ENCODE measurements at places on chromosomes 2 and 18.

DNA sequence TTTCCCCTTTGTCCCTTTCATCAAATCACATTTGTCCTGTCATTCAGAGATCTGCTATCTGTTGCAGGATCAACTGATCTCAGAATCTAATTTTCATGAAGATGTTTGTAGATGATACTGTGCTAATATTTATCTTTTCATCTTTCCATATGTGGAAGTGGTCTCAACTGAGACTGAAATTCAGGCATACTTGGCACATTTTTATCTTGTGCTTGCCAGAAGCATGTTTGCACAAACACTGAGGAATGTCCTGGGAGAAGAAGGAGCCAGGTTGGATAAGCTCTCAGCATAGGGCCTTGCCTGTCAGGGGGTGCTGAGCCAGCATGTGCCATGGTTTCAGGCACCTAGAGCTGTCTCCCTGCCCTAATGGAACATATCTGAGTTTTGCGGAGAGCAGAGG is 24.5 kb upstream of the MMADHC start:
- DNase-seq, result no peak

DNA sequence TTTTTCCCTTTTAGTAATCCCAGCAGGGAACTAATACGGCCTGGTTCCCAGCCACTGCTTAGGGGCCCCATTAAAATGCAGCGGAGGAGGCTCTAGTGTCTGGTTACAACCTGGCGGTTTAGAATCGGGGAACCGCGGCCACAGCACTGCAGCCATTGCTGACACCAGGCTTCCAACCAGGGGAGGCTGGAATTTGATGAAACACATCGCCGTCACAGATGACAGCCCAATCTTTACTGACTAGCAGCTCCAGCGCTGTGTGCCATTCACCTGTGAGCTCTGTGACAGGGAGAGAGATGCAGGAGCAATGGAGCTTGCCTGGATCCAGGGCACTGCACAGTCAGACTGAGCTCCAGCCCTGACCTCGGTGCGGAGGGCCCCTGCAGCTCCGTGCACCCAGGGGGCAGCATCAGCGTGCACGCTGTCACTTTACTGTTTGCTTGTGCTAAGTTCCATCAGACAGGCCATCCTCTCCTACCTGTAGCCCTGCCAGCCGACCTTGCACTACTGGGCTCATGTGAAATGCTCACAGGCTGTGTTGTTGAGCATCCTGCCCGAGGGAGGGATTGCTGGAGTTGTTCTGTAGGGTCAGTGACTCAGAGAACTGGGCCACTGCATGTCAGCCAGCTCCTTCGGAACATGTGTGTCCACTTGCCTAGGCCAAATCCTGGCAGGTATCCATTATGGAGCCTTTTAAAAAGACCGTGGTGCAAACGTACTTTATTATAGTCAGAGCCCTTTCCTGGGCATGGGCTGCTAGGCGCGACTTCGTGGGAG is 203.5 kb downstream of the SEPTIN10 start:
- no peak for DNase-seq

DNA sequence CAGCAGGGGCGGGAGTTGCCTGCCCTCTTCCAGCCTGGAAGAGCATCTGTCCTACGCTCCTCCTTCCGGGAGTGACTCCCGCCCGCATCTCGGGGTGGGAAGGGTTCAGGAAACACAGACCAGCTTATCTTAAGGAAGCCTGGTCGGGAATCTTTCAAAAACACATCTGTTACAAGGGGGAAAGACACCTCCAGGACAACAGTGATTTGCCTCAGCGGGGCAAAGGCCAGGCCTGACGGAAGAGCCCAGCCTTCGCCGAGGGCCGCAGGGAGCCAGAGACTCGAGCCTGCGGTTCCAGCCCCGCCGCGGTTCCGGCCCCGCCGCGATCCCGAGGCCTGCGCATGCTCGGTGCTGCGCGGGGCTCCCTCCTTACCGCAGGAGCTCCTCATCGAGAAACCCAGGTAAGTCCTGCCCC is 38.1 kb upstream of the TGIF1 start:
- DNase-seq, result peak; percentile 11

GRCh38 chr2:58291726-58292438 is 50.8 kb upstream of the FANCL start:
- DNase-seq, result no peak

- DNase-seq, result no peak
These were observed 934 bp downstream of the ZNF804A start for GRCh38 chr2:184599054-184599871.

- no peak for DNase-seq
These were observed 39.4 kb upstream of the RND3 start for GRCh38 chr2:150526827-150527226.

DNA sequence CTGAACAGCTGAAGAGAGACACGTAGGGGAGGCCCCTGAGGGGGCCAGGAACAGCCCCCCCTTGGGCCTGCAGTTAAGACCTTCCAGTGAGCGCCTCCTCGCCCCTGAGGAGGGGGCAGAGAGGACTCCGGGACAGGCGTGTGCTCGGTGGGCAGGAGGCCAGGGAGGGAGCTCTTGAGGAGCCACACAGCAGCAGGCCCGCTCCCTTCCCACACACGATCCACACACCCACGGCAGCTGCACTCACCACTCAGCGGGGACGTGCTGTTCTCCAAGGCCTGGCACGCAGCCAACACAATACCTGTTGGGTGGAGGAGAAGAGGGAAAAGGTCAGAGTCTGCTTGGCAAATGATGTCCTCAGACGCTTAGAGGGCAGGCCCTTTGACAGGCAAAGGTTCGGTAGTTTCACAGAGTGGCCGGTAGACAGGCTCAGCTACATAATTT is 39.0 kb downstream of the TGFA start:
- no peak for DNase-seq

DNA sequence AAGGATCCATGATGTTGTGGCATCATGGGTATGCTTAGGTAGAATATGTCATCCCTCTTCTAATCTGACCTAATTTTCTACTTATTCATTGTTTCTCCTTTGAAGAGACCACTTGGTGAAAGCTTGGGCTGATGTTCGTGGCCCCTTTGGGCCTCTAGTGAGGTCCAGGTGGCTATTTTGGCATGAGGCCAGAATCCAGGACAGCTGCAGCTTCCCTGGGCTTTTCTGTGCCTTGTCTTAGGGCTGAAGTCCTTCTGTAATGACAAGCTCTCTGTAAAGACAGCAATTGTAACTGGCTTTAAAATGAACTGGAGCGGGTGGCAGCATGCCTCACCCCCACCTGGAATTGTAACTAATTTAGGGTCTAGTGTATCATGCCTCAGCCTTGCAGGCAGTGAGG is 15.6 kb upstream of the MC2R start:
- no peak for DNase-seq

GRCh38 chr2:173750353-173750801 is 214.8 kb downstream of the SP3 start:
- no peak for DNase-seq

DNA sequence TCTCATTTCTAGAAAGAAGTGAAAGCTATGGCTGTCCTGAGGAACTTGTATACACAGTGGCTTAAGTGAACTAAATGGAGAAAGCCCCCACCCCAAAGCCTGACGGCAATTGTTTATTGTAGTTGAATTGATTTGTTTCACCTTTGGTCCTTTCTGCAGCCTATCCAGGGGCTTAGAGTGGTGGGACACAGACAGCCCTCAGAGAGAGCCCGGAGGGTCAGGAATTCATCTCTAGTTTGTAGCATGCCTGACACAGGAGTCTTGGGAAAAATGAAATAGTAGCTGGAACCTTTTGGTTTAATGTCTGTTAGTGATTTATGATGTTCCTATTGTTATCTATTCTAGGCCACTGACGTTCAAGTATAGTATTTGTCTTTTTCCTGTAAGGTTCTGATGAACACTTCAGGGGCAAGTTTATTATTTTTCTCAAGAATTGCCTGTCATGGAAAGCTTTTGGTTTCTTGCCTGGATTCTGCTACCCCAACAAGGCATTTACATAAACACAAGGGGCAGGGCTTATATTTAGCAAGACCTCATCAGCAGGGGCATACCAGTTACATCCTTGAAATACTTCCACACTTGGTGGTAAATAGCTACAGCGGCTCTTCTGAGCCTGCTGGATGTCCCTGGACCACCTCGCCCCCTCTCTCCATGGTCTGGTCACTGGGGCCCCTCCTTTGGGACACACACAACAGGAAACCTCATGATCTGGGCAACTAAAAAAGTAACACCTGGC is 44.4 kb downstream of the KCNE4 start:
- no peak for DNase-seq

DNA sequence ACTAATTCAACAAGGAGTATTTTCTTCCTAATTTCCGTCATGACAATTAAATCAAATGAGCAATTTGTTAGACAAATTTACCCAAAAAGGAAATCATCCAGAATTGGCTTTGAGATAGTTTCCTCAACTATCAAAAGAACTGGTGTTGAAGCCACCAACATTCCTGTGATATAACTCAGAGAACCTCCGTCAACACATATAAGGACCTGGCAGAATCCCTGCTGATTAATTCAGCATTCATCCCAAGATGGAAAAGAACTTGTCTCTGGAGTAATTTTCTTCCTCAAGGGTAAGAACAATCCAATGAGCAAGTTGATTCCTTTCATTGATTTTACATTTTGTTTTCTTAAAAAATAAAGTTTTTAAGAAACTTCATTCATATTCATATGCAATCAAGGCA is 62.0 kb downstream of the MBD2 start:
- no peak for DNase-seq

GRCh38 chr18:37846996-37847395 is 281.4 kb upstream of the CELF4 start:
- DNase-seq, result no peak

DNA sequence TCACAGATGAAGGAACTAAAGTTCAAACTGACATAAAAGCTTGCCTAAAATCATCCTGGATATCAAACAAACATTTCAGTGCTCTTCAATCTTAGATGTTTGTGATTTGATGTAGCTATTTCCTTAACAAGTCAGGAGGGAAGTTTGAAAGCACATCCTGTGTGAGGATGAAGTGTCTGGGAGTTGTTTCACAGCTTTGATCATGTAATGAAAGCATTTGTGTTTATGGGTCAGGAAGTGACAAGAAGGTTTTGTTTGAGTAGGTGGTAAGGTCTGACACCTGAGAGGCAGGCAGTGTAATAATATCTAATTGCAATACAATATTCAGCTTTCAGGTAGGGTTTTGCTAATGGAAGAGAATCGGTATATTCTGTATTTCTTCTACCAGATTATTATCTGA is 26.0 kb upstream of the CSRNP3 start:
- DNase-seq, result no peak

DNA sequence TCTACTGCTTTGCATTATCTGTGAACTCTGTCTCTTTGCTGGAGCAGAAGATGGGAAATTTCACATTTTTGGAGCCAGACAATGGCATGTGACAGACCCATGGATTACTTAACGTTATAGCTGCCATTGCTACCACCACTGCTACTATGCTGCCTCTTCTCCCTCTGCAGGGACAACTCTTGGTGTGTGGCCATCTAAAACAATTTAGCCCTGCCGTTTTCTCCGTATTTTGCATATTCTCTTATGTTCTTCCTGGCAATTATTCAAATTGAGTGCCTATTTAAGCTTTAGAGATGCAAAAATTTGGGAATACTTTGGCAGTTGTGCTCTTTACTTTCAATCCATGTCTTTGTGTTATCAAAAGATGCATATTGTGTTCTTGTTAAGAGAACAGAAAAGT is 386.8 kb downstream of the XIRP2 start:
- no peak for DNase-seq

- DNase-seq, result no peak
These were observed 48.2 kb downstream of the RNF138 start for GRCh38 chr18:32139835-32140283.

- no peak for DNase-seq
These were observed 10.7 kb downstream of the TFPI start for GRCh38 chr2:187543488-187543887.

Measured in naive thymus-derived CD8-positive, alpha-beta T cell (primary cell).